Stimulated activated CD8-positive, alpha-beta memory T cell treated with anti-CD3 and anti-CD28 coated beads, Interleukin-7, amount 100 ng/mL, for 1 hour (primary cell): ENCODE measurements at places on chromosomes 2 and 18.

DNA sequence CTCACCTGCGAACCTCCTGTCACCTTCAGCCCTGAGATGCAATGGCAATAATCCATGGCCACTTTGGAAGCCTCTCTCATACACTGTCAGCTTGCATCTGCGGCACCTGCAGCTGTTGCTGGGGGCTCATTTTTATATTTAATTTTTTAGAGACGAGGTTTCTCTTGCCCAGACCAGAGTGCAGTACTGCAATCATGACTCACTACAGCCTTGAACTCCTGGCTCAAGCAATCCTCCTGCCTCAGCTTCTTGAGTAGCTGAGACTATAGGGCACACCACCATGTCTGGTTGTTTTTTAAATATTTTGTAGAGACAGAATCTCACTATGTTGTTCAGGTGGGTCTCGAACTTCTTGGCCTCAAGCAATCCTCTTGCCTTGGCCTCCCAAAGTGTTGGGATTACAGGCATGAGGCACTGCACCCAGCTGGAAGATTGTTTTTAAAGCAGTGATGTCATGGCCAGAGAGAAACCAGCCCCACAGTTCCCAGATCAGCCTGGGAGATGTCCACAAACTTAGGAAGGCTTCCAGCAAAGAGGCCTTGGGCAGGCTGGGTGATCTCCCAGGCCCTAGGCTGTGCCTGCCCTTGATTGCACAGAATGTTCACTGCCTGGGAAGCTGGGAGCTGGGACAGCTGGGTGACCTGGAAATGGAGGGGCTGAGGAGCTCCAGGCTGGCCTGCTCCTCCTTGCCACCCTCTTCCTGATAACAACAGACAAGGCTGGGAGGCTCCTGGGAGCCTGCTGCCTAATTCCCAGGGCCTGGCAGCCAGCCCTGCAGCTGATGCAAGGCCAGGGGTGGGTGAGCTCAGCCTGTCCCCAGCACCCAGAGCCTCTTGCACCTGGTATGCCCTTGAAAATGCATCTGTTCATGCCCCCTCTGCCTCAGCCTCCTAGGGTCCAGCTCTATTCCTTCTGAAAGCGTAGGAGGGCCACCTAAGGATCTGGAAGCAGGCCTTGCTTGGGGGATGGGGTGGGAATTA is 27.1 kb downstream of the SH2D6 start:
- DNase-seq, result no peak

- DNase-seq, result no peak
Measured at GRCh38 chr18:34493566-34494358, 216.3 kb upstream of the DTNA start.

DNA sequence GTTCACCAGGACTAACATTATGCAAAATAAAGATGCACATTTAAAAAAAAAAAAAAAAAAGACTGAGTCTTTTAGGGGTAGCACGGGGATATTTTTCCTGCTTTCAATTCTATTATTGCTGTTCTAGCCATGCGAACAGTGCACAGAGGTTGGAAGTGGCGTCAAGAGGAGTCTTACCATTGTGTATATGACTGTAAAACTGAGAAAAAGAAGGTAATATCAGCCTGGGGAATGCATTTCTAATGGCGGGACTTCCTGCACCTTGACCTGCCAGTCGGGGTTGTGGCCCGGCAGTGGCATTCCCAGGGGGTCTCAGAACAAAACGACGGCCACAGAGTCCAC is 48.5 kb upstream of the ATP6V1B1 start:
- DNase-seq, result no peak

- no peak for DNase-seq
Measured at GRCh38 chr2:78979380-78980151, 45.9 kb upstream of the REG3G start.

GRCh38 chr2:188291617-188292347 is at the start of gene GULP1:
Gene GULP1, plus strand, starts transcription at chr2:188291874. Its CDS starts 185,829 bp downstream, at chr2:188477703.
- DNase-seq, result no peak

DNA sequence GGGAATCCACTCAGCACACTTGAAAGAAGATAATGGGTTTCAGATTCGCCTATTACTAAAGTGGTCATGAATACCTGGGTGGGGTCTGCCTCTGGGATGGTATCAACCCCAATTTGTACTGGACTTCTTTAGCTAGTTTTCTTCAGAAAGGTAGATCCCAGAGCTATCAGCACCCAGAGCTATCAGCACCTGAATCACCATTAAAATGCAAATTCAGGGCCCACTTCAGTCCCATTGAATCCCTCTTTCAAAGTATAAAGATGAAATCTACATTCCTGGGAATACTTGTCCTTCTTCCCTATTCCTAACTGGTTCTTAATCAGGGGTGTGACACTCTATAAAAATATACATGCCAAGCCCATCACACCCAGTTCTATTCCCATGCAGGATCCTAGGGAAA is 914.3 kb downstream of the DCC start:
- DNase-seq, result no peak

GRCh38 chr2:64966017-64966416 is 23.2 kb upstream of the SLC1A4 start:
- DNase-seq, result no peak
